ENCODE measurements at places on chromosomes 7 and 10.

- peak; percentile 53 for DNase-seq
Measured at GRCh38 chr7:24381894-24382505, 98.0 kb downstream of the NPY start.

DNA sequence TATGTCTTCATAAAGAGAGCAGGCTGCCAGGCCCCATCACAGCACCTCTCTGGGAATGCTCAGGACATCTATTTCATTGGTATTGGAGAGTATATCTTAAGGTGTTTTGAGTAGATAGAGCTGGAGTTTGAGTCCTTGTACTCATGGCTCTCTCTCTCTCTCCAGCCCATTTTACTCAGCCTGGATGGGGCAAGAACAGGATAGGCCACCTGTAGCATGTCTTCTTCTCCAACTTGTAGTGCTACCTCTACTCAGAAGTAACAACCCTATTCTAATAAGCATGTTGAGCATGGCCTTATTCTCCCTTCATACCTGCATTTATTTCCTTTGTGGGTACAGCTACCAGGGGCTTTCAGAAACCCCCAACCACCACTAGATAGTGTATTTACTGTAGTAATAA lies 21.9 kb downstream of the PRLHR start:
- no peak for DNase-seq

- DNase-seq = no peak
Measured at GRCh38 chr7:140197218-140197890, 20.6 kb upstream of the KDM7A start.

GRCh38 chr10:132149917-132150316 lies 36.8 kb upstream of the DPYSL4 start:
- DNase-seq = no peak

GRCh38 chr7:82675396-82675795 lies 231.8 kb upstream of the CACNA2D1 start:
- no peak for DNase-seq

DNA sequence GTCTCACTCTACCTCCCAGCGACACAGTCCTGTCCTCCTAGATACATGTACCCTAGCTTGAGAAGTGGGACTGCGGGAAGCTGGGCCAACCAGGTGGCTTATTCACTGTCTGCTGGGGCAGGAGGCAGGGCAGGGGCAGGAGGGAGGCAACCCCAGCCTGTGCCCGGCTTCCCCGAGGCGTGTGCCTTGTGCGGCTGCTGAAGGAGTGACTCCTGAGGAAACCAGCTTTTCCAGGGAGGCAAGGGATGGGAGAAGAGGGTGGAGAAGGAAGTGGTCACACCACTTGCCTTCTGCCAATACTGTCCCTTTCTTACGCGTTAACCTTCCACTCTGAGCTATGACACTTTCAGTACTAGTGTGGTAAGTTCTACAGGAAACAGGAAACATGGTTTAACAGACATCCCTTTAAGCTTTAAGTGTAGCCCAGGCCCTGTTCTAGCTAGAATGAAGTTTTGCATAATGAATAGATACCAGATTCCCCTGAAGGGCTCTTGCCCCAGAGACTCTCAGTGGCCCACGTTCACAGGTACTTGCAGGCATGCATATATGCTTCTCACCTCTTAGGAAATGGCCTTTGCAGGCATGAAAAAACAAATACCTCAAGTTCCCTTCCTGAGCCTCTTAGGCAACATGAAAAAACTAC lies 40.6 kb downstream of the SYPL1 start:
- DNase-seq = peak; percentile 96
